Activated CD8-positive, alpha-beta T cell treated with anti-CD3 and anti-CD28 coated beads, Interleukin-2, amount 10 ng/mL, durations not matched to agents 7 days and 5 days (primary cell): ENCODE measurements at places on chromosomes 2 and 18. TPM values are rescaled to one million over a fixed set of nuclear protein-coding genes. Genes with fewer than 3 reads are reported as not detected.

DNA sequence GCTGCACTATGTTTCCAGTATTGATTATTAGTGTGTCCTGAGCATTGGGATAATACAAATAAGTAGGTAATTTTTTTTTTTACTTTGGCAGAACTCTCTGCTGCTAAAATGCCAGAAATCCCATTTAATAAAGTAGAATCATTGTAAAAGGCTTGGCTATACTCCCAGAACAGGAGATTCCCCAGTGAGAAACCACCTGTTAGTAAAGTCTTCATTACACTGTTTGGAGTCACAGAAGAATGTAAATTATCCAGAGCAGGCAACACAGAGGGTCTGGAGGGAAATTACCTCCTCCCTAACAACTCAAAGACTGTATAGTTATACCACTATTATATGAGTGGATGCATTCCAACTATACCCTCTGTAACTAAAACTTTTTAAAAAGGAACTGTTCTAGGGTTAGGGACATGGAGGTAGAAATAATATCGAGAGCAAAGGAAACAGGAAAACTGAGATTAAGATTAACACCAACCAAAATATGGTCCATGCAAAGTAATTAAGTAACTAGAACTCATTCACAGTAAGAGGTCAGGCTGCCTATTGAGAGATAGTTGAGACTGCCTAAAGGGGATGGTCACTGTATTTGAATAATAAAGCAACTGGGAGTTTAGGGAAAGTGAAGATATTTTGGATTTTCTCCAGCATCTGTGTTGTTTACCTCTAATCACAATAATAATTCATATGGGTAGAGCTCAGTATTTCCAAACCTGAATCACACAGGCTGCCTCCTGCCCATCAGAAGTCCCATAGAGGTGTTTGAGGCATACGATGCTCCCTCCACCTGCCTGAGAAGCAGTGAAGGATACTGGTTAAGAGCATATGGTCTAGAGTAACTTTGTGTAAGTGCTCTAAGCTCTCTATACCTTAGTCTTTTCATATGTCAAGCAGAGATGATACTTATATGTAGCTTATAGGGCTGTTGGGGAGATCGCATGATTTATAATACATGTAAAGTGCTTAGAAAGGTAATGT, 34.4 kb downstream of the MAP2 start:
- H3K4me3 ChIP-seq: no peak overlapping the region
- H3K4me1 ChIP-seq: no peaks in the 10 kb centered on the region
- H3K27me3 ChIP-seq: no peaks in the 10 kb centered on the region
- DNase-seq: no peak
- H3K27ac ChIP-seq: no peak overlapping the region

GRCh38 chr2:69933839-69934613, 19.1 kb downstream of the MXD1 start:
- no peaks in the 10 kb centered on the region for H3K27me3 ChIP-seq
- DNase-seq: no peak
- H3K27ac ChIP-seq: no peak overlapping the region
- H3K4me3 ChIP-seq: no peak overlapping the region

DNA sequence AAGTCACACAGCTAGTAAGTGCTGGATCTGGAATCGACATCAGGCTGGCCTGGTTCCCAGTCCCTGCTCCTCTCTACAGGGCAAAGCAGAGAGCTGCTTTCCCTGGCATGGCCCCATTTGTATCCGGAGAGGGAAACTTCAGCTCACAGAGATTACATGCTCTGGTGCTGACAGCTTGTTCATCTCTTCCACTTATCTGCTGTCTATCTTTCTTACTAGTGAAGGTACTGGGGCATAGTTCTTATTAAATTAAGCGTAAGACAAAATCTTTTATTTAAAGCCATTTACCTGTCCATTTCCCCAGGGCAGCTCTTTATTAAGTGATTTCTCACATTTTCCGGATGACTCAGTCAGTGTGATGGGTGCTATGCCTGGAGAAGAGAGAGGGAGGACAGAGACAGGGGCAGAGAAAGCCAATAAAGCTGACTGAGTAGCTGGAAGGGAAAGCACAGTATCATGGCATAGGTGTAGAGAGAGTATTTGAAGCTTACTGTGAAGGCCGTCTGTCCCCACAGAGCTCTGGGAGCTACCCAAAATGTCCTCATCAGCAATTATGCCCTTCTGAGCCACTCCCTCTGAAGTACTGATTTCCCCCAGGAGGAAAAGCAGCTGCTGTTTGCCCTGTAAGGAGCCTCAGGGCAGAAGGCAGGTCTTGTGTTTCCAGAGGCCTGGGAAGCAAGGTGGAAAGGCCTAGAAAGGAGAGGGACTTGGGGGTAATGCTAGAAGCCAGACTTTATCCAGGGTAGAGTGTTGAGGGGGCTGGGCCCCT, 44.1 kb upstream of the EPAS1 start:
- no peak overlapping the region for H3K27ac ChIP-seq
- H3K4me1 ChIP-seq: peaks cover 4% of the 10 kb centered on the region
- peak; percentile 8 for DNase-seq
- H3K36me3 ChIP-seq: no peaks in the 10 kb centered on the region
- no peak overlapping the region for H3K4me3 ChIP-seq
- H3K27me3 ChIP-seq: no peaks in the 10 kb centered on the region

DNA sequence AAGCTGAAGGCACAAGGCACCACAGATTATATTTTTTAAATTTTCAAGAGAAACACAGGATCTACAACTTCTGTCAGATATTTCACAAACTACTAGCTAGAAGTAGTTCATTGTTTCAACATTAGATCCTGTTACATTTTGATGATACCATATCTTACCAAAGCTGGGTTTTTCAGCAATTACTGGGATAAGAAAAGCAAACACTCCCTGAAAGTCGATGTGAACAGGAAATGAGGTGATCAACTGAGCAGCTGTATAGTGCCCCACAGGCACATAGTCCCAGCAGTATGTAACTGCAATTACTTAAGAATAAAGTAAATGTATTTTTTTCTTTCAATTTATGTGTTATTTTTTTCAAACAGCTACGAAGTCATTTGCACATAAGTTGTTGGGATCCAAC, 103.5 kb downstream of the DNER start:
- H3K27me3 ChIP-seq: no peaks in the 10 kb centered on the region
- no peaks in the 10 kb centered on the region for H3K36me3 ChIP-seq
- no peak for DNase-seq
- no peak overlapping the region for H3K27ac ChIP-seq
- H3K4me1 ChIP-seq: no peaks in the 10 kb centered on the region

Gene MRPL44
- total RNA-seq: 30.5 TPM

Gene SPHKAP
- not detected for total RNA-seq
